Amniotic stem cell (primary cell): ENCODE measurements at places on chromosomes 1 and 21.

GRCh38 chr1:94332952-94333351 is 85.2 kb upstream of the ABCD3 start:
- no peak for DNase-seq

GRCh38 chr1:44464361-44464760 is 59.3 kb downstream of the RNF220 start:
- DNase-seq = no peak

DNA sequence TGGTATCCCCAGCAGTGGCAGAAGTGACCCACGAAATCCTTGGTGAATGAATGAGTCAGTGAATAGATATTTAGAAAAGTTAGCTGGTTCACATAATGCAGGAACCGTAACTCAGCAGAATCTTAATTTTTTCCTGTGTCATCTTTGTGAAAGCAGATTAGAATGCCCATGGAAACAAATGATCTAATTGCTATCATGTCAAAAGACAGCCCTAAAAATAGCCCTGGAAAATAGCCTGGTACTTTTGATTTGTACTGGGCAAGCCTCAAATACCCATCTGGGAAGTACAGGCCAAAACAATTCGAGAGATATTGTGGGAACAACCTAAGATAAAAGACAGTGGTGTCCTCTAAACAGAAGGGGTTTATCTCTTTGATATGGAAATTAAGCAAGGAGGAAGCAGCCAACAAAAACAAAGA is 21.1 kb downstream of the FYB2 start:
- peak; percentile 16 for DNase-seq

GRCh38 chr1:116881879-116882520 is 27.7 kb upstream of the PTGFRN start:
- no peak for DNase-seq

DNA sequence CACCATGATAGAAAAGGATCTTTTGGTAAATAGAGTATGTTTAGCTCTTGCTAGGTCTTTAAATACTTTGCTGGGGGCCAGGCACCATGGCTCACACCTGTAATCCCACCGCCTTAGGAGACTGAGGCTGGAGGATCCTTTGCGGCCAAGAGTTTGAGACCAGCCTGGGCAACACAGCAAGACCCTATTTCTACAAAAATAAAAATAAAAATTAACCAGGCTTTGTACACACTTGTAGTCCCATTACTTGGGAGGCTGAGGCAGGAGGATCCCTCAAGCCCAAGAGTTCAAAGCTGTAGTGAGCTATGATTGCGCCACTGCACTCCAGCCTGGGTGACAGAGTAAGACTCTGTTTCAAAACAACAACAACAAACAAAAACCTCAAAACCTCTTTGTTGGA is 1.1 kb upstream of the KCNE2 start:
- no peak for DNase-seq

- DNase-seq = no peak
Measured at GRCh38 chr1:54361342-54361741, 44.9 kb downstream of the SSBP3 start.

DNA sequence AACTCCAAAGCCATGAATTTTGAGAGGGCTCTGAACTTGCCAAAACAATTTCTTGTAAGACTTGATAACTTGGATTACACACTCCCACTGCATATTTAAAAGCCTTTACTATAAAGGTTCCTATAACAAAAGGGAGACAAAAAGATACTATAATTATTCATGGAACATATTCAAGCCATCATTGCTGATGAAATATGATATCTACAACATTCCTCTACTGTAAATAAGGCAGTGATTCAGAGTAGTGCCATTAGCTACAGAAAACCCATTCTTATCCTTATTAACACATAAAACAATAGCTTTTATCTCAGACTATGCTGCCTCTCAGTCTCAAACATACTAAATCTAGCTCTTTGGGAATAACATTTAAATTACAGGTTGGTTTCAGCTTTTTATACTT is 675.5 kb upstream of the CXADR start:
- DNase-seq = no peak

- DNase-seq = no peak
Measured at GRCh38 chr21:29248124-29248523, 50.6 kb upstream of the BACH1 start.

DNA sequence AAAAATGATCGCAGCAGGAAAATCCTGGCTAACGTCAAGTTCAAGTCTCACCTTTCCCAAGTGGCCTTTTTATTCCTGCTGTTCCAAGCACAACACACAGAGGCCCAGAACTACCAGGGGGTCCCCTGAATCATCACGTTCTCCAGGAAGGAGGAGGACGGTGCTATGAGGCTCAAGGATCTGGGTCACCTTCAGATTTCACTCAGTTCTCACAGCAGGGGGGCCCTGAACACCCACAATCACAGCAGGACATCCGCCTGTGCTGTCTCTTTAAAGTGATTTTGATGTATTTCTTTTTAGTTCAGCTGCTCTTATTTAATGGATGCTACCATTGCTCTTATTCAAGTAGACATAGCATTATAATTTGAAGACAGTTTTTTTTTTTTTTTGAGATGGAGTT is 173.4 kb downstream of the HUNK start:
- no peak for DNase-seq

- no peak for DNase-seq
Measured at GRCh38 chr1:232962761-232963745, 12.6 kb downstream of the NTPCR start.

DNA sequence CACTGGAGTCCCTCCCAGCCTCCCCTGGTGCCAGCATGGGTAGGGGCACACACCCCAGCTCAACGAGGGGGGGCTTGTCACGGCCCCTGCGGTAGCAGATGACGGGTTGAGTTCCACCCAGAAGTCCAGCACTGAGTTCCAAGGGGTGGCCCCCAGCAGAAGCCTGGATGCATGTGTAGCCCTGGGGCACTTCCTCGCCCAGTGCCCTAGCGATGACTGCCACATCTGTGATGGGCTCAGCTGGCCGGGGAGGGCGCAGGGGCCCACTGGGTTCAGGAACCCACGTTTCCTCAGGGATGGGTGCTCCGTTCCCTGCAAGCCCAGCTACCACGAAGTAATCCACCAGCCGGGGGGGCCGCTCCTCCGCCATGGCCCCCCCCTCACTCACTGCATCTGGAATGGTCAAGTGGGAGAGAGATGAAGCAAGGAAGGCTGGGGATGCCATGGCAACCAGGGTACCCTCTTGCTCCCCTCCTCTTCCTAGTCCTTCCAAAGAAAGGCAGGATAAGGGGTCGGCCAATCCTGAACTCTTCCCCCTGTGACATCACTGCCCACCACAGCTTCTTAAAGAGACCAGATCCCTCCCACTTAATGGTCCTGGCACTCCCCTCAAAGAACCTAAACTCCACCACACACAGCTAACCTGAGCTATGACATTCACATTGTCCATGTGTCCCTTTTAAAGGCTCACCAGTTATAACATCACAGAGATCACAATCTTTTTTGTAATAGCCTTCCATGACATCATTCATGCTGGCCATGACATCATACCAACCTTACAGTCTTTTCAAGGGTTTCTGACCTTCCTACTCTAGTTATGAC is 2.3 kb downstream of the DENND4B start:
- no peak for DNase-seq

GRCh38 chr1:202685641-202686040 is 24.6 kb downstream of the SYT2 start:
- DNase-seq = no peak

- DNase-seq = peak; percentile 90
Measured at GRCh38 chr1:168439456-168440375, 104.1 kb downstream of the XCL2 start.

DNA sequence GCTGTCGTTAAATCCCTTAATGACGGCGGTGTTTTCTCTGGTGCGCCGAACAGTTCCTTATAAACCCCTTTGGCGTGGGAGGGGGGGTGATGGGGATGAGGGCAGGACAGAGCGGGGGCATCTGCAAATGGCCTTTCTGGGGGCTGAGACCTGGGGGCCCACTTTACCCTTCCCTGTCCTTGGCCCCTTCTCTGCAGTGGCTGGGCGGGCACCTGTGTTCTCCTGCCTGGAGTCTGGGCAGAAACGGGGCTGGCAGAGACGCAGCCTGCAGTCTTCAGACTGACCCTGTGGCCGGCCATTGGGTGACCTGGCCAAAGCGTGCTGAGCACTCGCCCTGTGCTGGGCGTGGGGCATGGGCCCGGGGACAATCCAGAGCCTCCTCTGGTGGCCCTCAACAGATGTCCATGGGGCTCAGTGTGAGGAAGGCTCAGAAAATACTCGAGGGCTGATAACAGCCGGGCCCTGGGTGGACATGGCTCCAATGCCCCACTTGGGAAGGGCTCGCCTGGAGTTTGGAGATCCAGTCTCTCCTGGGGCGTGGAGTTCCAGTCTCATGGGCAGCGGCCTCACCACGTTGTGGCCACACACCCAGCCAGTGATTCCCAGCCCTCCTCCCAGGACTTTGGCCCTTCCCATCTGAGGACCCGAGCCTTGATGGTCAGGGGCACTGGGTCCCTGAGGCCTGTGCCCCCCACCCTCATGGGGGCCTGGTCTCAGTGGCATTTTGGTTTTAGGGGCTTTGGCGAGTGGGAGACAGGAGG is 50.8 kb upstream of the ACTRT2 start:
- no peak for DNase-seq

DNA sequence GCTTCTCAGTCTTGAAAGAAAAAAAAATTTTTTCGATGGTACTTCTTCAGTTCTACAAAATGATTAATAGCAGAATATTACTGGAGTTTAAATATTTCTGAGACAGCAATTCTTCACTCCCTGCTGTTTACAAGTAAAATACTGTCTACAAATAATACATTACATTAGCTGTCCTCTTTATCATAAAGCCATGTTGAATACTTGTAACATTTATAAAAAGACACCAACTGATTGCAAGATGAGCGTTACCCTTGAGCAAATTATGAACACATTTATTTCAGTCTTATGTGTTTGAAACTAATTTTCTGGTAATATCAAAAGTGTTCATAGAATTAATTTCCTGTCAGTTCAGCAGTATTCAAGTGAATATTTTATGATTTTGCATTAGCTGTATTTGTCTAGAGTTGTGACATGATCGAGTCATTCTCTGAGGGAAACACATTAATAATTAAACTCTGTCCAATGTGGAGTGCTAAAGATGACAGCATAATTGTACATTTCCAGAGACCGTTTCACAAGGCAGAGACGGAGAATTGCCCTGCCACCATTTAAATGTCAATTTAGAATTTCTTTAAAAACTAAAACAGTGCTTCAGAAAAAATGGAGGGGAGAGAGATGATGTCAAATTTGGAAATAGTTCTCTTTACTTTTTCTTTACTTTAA is 1359.0 kb upstream of the ADGRL4 start:
- no peak for DNase-seq

GRCh38 chr1:209787551-209787950 is 3.2 kb upstream of the C1orf74 start:
- DNase-seq = no peak

- DNase-seq = no peak
Measured at GRCh38 chr1:96843196-96843595, 121.6 kb downstream of the PTBP2 start.

DNA sequence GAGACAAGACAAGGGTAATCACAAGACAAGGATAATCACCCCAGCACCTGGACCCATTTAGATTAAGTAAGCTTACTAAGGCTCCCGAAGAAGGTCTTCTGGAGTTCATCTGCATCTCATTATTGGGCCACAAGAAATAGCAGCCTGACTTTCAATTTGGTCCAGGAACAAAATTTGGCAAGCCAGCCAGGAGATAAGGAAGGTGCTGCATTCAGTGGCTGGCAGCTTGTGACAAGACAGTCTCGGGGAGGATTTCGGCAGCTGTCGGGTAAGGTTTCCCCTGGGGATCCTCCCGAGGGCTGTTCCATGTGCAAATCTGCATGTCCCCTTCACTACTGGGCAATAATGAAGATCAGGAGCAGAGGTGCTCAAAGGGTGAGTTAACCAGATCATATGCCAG is 195.2 kb downstream of the FCRL5 start:
- no peak for DNase-seq

- DNase-seq = no peak
Measured at GRCh38 chr1:98813738-98814309, 152.3 kb downstream of the SNX7 start.

DNA sequence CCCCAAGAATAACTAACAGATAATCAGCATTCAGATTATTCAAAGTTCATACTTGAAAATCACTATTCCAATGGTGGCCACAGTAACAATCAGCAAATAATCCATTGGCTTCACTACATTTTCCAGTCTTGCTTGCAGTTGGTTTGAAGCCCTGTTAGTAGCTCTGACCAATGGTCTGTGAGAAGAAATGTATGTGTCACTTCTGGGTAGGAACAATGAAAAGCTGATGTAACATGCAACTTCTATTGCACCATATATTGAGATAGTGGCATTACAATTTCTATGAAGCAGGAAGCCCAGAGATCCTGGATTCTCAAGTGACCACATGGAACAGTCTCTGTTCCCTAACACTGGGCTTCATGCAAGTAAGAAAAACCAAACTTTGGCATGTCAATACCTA is 250.9 kb upstream of the DAB1 start:
- no peak for DNase-seq

GRCh38 chr1:147821883-147822282 is 61.5 kb upstream of the GJA5 start:
- DNase-seq = no peak

DNA sequence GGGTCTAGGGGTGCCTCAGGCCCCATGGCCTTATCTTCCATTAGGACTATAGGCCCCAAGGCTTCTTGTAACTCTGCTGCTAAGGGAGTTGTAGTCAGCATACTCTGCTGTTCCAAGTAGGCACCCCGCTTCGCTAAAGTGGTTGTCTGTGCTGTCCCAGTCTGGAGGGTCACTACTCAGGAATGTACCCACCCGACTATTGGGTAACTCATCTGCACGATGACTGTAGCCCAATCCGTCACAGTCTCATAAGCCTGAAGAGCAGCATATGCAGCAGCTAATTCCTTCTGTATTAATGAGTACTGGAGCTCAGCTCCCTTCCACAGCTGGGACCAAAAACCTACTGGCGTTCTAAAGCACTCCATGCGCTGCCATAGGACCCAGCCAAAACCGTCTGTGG is 111.0 kb downstream of the GDAP2 start:
- no peak for DNase-seq

DNA sequence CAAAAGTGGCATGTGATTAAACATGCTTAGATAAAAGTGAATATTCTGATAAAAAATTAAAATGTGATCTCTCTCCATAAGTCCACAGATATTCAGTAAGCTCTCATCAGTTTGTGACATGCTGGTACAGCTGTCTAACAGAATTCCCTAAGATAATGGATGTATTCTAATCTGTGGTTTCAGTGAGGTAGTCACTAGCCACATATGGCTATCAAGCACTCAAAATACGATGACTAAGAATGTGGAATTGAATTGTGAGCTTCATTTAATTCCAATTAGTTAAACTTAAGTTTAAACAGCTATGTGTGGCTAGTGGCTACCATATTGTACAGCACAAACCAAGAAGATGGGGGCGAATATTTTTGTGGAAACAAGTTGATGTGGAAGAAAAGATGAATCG is 4.1 kb upstream of the REG4 start:
- no peak for DNase-seq

GRCh38 chr1:75423136-75423535 is 187.8 kb downstream of the SLC44A5 start:
- no peak for DNase-seq

- DNase-seq = no peak
Measured at GRCh38 chr1:226919587-226919986, 20.5 kb upstream of the COQ8A start.
